Osteocyte (in vitro differentiated cells): ENCODE measurements at places on chromosomes 1 and 21.

DNA sequence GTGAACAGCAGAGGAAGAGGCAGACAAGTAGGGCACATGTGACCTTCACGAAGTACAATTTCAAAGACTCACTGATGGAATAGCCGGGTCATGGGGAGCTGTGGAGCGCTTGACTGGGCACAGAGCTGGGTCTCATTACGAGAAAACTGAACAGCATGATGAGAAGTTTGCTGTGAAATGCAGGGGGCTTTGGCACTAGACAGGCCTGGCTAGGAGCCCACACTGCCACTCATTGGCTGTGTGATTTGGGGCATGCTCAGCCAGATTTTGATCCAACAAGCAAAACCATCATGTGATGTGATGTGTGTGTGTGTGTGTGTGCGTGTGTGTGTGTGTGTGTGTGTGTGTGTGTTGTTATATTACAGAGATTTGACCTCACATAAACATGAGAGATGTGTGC lies 4.9 kb upstream of the IFNGR2 start:
- no peak for DNase-seq

DNA sequence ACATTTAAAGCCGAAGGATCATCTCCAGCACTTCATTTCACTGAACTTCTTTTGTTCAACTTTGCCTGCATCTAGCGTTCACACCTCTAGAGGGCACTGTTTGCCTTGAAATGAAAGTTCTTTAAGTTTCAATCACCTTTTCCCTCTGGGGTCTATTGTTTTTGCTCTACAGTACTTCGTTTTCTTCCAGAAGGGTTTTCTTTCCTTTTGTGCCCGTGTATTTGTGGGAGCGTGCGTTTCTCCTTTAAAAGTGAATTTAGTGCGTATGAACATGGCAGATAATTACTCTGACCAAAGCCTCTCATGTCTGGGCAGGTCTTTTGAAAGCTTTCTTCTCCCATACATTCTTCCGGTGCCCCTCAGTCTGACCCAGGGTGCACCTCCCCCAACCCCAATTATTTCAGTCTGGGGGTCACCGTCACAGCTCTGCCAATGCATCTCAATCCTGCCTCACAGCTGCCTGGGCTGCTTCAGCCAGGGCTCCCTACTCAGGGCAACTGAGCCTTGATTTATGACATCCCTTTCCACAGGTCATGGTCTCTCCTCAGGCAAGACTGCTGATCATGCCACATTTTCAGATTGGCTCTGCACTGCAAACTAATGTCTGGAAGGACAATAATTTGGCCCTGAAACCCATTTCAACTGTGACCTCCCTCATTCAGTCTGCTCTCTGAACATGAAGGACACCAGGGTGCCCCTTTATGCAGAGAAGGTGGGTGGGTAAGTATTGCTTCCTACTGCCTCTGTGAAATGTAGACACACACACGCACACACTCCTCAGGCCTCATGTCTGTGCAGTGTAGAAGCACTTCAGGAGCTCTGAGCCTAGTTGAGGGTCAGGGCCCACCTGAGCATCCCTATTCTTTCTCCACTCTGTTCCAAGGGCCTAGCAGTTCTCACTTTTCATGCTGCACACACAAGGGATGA lies 88.6 kb downstream of the NUF2 start:
- DNase-seq, result no peak

GRCh38 chr1:180515857-180516388 lies 13.5 kb upstream of the ACBD6 start:
- DNase-seq, result peak; percentile 88

DNA sequence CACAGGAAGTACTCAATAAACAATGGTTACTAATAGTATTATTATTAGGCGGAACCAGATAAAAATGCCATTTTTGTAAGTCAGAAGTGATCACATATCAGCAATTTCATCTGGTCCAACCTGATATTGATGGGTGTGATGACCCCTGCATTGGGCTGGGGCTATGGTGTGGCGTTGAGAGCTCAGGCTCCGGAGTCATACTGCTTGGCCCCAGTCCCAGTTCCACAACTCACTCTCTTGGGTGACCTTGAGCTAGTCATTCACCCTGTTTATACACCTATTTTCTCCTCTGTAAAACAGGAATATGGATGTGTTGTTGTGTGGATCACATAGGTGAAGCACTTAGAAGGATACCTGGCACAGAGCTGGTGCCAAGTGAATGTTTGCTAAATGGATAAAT lies 229.4 kb upstream of the POU3F1 start:
- DNase-seq, result no peak

DNA sequence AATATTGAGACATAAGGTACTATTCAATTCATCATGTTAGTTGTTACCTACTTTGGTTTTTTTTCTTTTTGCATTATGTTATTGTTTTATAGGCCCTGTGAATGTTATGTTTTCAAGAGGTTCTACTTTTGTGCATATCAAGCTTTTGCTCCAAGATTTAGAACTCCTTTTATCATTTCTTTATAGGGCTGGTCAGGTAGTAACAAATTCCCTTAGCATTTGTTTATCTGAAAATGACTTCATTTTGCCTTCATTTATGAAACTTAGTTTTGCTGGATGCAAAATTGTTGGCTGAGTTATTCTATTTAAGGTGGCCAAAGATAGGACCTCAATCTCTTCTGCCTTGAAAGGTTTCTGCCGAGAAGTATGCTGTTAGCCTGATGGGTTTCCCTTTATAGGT lies 21.3 kb upstream of the MAB21L3 start:
- no peak for DNase-seq

DNA sequence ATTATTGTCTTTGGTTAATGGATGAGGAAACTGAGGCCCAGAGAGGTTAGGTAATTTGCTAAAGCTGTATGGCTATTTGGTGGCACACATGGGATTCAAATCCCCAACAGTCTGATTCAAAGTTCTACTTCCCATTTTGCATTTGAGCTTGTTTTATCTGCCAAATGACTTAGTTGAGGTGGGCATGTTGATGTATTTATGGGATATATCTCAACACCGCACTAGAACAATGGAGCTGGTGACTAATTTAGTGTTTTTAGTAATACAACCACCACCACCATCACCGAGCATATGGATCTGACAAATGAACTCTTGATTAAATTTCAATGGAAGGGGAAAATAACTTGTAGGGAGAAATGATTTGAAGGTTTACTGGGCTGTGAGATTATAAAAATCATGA lies 26.8 kb downstream of the THEM4 start:
- DNase-seq, result no peak

DNA sequence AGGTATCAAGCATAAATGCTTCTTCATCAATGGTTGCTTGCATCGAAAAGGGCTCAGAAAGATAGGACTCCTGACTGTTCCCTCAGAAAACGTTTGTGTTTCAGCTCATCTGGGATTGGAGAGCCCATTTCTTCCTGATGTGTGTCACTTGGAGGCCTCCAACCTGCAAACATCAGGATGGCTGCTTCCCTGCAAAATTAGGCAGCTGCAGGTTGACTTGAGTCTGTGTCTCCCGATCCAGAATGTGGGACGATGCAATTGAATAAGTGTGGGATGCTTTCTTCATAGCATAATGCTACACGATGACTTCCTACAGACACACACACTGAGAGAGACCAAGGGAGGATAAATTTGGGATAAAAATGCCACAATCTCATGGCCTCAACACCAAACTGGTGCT lies 42.2 kb downstream of the OLIG1 start:
- DNase-seq, result no peak

GRCh38 chr1:230609208-230609607 lies 33.1 kb upstream of the COG2 start:
- DNase-seq, result no peak

DNA sequence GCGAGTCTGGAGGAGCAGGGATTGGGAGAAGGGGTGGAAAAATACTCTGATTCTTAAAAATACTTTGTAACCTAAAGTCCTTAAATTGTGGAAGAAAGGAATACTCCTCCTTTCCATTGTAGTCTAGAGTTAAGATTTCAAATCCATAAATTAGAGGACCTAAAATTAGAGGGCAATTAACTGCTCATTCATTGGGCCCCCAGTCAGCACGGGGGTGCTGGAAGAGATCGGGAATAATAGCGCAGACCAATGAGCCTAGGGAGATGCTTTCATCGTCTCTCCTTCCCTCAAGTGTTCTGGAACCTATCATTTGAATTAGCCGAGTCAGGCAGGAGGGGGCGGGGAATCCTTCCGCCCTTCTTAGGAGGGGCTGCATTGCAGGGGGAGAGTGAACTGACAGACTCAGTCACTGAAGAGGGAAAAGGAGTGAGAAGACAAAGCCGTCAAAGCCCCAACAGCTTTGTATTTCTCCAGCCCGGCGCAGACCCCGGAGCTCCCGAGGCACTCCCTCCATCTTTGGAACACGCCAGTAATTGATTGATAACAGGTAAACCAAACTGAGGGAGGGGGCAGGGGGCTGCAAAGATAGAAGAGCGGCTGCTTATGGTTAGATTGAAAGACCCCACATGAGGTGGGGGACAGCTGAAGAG lies at the start of gene MLLT11:
Gene MLLT11 (plus strand): TSS at position 391 of the 650 bp plus-strand sequence. CDS start 6,828 bp downstream, outside the sequence.
- no peak for DNase-seq

DNA sequence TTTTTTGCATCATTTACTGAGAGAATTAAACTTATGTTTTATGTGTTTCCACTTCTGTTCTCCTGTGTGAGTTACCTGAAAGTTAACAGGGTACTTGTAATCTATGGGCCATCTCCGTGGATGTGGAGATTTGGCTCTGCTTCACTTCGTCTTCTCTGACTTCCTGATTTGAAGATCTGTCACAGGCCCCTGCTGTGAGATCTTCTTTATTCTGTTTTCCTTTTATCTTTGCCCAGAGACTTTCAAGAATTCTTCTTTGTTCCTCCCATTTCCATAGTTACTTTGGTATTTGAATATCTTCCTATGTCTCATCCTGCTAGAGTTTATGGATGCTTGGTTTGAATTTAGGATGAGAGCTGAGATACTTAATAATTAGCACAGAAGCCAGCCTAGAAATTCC lies 35.4 kb upstream of the PKN2 start:
- no peak for DNase-seq

GRCh38 chr21:41762753-41763152 lies 4.1 kb downstream of the RIPK4 start:
- DNase-seq, result no peak

GRCh38 chr1:201332616-201333335 lies 44.7 kb downstream of the TNNT2 start:
- DNase-seq, result no peak

DNA sequence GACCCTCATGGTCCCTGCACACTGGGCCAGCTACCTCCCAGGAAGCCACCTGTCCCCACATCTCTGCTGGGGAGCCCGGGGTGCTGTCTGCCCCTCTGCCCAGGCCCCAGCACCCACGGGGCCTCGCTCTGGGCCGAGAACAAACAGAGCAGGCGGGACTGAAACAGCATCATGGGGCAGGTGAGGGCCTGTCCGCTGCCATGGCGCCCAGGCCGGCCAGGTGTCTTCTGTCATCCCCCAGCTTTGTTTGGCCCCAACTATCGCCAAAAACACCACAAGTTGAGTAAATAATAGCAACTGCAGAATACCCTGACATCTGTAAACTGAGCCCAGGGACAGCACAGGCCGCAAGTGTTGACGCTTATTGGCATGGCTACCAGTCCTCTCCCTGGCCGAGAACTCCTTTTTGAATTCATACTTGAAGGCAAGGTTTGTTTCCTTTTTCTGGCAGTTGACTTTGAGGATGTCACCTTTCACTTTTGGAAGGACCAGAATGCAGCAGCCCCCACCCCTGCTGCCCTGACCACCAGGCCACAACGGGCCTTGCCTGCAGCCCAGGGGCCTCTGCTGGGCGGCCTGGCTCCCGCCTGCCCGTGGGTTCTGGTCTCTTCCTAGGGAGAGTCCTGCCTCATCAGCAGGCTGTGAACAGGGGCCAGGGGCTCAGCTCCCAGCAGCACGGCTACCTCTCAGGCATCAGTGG lies 152.7 kb downstream of the CASZ1 start:
- no peak for DNase-seq

- DNase-seq, result no peak
Observed at GRCh38 chr1:14263671-14264070, 334.8 kb upstream of the KAZN start.

DNA sequence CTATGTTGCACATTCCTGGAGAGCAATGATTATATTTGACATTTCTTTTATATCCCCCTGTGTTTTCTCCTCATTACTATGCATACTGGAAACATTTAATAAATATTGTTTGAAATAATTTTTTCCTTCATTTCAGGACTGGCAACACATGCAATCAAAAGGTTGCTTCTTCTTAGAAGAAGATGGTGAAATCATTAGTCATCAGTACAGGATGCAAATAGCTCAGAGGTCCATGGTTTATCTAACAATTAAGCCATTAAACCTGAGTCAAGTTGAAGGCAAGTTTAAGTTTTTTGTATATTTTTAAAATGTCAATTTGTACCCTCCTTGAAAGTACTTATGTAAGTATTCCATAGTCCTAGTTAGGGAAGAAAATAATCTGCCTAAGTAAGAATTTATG lies 22.5 kb downstream of the EFCAB7 start:
- no peak for DNase-seq

GRCh38 chr1:17645068-17645911 lies 105.8 kb downstream of the ARHGEF10L start:
- no peak for DNase-seq

DNA sequence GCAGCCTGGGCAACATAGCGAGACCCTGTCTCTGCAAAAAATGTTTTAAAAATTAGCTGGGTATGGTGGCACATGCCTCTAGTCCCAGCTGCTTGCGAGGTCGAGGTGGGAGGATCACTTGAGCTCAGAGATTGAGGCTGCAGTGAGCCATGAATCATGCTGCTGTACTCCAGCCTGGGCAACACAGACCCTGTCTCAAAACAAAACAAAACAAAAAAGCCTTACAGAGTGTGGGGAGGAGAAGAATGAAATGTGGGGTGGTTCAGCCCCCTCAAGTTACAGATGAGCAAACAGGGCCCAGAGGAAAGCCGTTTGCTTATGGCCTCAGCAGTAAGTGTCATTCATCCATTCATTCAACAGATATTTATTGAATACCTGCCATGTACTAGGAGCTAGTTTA lies 40.7 kb downstream of the RPS6KA1 start:
- DNase-seq, result no peak

- no peak for DNase-seq
Observed at GRCh38 chr21:41647806-41648561, 118.9 kb downstream of the RIPK4 start.

- no peak for DNase-seq
Observed at GRCh38 chr1:217090060-217090911, 367.1 kb upstream of the ESRRG start.

GRCh38 chr1:150836129-150836773 lies 28.2 kb upstream of the CTSK start:
- DNase-seq, result no peak

GRCh38 chr1:102572637-102573036 lies 535.7 kb downstream of the COL11A1 start:
- no peak for DNase-seq

- no peak for DNase-seq
Observed at GRCh38 chr1:171286032-171286705, 27.8 kb upstream of the FMO4 start.

DNA sequence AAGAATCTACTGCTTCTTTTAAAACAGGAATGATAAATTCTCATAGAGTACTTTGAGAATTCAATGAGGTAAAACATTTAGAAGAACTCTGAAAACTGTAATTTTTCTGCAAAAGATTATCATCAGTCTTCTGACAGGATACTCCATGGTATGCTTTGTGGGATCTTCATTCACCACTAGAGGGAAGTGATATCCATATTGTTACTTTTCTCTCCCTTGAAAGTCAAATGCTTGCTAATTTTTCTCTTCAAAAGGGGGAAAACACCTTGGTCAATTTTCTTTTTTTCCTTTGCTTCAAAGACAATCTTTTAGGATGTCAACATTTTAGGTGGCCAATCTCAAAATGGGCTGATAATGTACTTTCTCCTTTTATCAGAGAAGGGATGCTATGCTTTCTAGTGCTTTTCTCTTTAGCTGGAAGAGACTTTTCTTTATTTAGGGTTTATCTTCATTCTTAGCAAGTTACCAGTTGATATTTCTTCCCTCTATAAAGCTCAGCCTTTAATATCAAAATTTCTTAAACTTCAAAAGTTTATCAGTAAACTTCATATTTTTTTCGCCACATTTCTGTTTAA lies 95.5 kb downstream of the NEGR1 start:
- DNase-seq, result no peak
